ENCODE measurements at places on chromosomes 13 and 19. TPM values are rescaled to one million over a fixed set of nuclear protein-coding genes. Genes with fewer than 3 reads are reported as not detected.

- peak; percentile 41 for DNase-seq
- no peaks in the 10 kb centered on the region for H3K27me3 ChIP-seq
- H3K27ac ChIP-seq: no peak overlapping the region
- H3K36me3 ChIP-seq: peaks cover 14% of the 10 kb centered on the region
- H3K4me3 ChIP-seq: no peak overlapping the region
Observed at GRCh38 chr13:94620286-94620896, 18.7 kb downstream of the GPR180 start.

GRCh38 chr13:42623916-42624315 is 50.0 kb downstream of the TNFSF11 start:
- H3K4me3 ChIP-seq: no peak overlapping the region
- no peak overlapping the region for H3K27ac ChIP-seq

DNA sequence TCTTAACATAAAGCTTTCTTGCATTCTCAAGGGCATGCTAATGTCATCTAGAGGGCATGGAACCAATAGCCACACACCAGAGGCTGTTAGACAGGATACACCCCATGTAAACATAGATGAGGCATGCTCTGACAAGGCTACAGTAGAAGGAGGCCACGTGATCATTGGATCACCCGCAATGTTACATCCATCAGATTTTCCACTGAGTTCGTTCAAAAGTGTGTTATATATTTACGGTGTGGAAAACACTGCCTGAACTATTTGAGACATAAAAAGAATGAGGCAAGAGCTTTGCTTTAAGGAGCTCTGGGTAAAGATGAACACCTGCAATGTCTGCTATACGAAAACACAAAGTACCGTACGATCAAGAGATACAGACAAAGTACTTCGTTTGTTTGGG is 817.5 kb upstream of the SLC10A2 start:
- no peak overlapping the region for H3K4me3 ChIP-seq

DNA sequence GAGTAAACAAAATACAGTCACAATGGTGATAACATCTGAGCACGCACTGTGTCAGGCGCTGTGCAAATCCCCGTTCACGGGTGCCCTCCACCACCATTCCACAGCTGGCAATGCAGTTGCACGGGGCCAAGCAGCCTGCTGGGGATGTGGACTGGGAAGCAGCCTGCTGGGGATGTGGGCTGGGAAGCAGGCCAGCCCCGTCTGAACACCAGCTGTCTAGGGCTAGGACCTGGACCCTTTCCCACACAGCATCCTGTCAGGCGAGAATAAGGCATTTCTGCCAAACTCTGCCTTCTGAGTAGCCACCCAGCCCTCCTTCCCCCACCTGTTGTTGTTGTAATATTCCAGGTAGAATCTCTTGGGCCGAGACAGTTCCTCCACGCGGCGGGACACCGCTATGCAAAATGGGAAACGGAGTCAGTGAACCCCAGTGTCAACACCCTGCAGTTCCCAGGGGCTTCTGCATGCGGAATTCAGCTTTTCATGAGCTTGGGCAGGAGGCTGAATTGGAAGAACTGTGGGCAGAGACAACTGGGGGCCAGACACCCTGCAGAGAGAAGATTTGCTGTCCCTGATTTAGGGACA is 27.8 kb upstream of the MIER2 start:
- H3K4me1 ChIP-seq: peaks cover 1% of the 10 kb centered on the region
- DNase-seq: peak; percentile 70
- peaks cover 65% of the 10 kb centered on the region for H3K27me3 ChIP-seq
- H3K4me3 ChIP-seq: no peak overlapping the region
- no peak overlapping the region for H3K27ac ChIP-seq

- DNase-seq: peak; percentile 54
- peaks cover 2% of the 10 kb centered on the region for H3K36me3 ChIP-seq
- peak overlapping the region; percentile 49 for H3K27ac ChIP-seq
- peaks cover 32% of the 10 kb centered on the region for H3K4me1 ChIP-seq
- no peak overlapping the region for H3K4me3 ChIP-seq
- no peaks in the 10 kb centered on the region for H3K27me3 ChIP-seq
Observed at GRCh38 chr13:97319113-97319720, 97.1 kb downstream of the MBNL2 start.

- DNase-seq: peak; percentile 17
- H3K4me1 ChIP-seq: no peaks in the 10 kb centered on the region
- no peak overlapping the region for H3K4me3 ChIP-seq
- no peaks in the 10 kb centered on the region for H3K36me3 ChIP-seq
Observed at GRCh38 chr19:28313633-28314032, 899.3 kb downstream of the UQCRFS1 start.

GRCh38 chr13:73417012-73417615 is 358.3 kb downstream of the KLF5 start:
- no peak for DNase-seq
- no peaks in the 10 kb centered on the region for H3K4me1 ChIP-seq
- no peaks in the 10 kb centered on the region for H3K27me3 ChIP-seq
- no peak overlapping the region for H3K27ac ChIP-seq
- no peak overlapping the region for H3K4me3 ChIP-seq

DNA sequence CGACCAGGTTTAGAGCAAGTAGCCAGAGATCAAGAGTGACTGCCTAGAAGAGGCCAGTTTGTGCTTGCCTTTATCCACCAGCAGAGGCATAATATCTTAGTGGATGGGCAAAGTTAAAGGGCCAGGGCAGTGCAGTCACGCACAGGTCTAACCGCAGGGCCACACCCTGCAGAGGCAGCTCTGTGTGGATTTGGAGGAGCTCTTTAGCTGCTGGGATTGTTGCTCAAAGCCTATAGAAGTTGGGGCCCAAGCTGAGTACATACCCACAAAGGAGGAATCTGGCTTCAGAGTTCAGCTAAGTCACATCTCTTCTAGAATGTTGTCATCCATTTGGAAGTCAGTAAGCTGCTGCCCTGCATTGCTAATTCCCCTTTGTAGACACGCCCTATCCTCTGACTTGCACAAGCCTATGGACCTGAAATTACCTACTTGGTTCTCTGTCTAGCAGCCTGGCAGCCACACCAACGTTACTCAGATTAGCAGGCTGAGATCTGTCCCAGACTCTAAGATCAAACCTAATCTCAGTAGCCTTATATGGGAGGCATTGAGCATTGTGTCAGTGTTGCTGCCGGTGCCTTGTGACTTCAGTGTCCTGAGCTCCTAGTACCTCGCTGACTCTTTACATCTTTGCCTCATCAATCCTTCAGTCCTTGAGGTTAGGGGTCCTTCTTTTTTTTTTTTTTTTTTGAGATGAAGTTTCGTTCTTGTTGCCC is 102.9 kb upstream of the STARD13 start:
- no peaks in the 10 kb centered on the region for H3K4me1 ChIP-seq
- H3K27ac ChIP-seq: no peak overlapping the region
- no peak for DNase-seq
- H3K27me3 ChIP-seq: no peaks in the 10 kb centered on the region

The ETV2 gene
- 0.28 TPM for total RNA-seq

- peak overlapping the region; percentile 87 for H3K4me3 ChIP-seq
- no peaks in the 10 kb centered on the region for H3K4me1 ChIP-seq
- no peak overlapping the region for H3K27ac ChIP-seq
- no peaks in the 10 kb centered on the region for H3K27me3 ChIP-seq
Observed at GRCh38 chr19:3573858-3574637, 1.3 kb downstream of the HMG20B start.

- peaks cover 6% of the 10 kb centered on the region for H3K4me1 ChIP-seq
- peak; percentile 34 for DNase-seq
- no peaks in the 10 kb centered on the region for H3K36me3 ChIP-seq
- no peak overlapping the region for H3K27ac ChIP-seq
Observed at GRCh38 chr13:28394422-28394821, 100.5 kb downstream of the FLT1 start.

DNA sequence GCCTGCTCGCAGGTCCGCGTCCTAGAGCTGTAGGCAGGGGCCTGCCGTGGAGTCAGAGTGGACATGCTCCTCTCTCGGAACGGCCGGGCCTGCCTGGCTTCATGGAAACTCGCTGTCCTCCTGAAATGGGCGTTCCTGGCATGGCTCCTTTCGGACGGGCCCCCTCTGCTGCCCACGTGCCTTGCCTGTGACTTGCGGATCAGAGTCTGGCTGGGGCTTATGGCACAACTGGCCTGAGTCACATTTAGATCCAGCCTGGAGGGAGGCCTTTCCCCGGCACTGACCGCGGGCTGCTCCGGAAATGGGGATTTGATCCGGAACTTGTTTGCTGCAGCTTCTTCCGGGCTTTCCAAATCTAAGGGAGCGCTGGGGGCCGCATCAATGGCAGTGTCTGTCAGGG is 28.1 kb downstream of the THSD1 start:
- DNase-seq: no peak
- H3K4me1 ChIP-seq: peaks cover 2% of the 10 kb centered on the region
- no peak overlapping the region for H3K27ac ChIP-seq
- H3K4me3 ChIP-seq: no peak overlapping the region
- H3K27me3 ChIP-seq: peaks cover 2% of the 10 kb centered on the region

- no peaks in the 10 kb centered on the region for H3K27me3 ChIP-seq
- peak; percentile 39 for DNase-seq
- H3K36me3 ChIP-seq: no peaks in the 10 kb centered on the region
- H3K4me3 ChIP-seq: no peak overlapping the region
Observed at GRCh38 chr19:54523403-54523802, 20.8 kb downstream of the LAIR2 start.

DNA sequence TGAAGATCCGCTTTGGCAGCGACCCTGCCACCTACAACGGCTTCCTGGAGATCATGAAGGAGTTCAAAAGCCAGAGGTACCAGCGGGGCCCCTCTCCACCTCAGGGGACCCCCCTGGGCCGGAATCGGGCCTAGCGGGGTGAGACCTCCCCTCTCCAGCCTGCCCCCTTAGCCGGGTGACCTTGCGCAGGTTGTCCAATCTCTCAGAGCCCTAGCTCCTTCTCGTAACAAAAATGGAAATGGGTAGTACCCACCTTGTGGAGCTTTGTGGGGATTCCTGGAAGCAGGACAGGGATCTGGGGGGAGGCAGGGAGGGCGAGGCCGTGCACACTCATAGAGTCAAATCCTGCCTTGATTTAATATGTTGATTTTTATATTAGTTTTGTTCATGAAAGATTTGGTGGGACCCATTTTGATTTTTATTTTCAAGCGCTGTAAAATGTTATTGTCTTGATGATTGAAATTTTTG is 658 bp downstream of the SIN3B start:
- peak overlapping the region; percentile 98 for H3K4me3 ChIP-seq
- peaks cover 8% of the 10 kb centered on the region for H3K4me1 ChIP-seq
- H3K27me3 ChIP-seq: no peaks in the 10 kb centered on the region
- H3K27ac ChIP-seq: peak overlapping the region; percentile 82
- peaks cover 26% of the 10 kb centered on the region for H3K36me3 ChIP-seq

DNA sequence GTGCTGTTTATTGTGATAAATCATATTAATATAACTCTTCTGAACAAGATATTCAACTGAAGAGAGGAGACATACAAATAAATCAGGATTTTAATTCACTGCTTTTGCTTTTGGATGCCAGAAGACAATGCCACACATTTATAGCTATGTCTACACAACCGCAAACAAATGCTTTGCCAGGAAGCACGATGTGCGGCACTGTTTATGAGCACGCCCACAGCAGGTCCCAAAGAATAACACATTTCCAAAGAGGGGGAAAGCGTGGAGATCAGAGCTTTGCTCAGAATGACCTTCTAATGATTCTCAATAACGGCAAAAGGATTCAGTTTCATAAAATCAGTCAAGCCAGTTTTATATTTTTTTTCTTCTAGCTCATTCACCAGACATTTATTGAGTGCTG is 16.7 kb downstream of the FAM216B start:
- no peak overlapping the region for H3K27ac ChIP-seq
- H3K4me1 ChIP-seq: no peaks in the 10 kb centered on the region
- H3K27me3 ChIP-seq: no peaks in the 10 kb centered on the region

Measured in IMR-90 (cell line).